ENCODE measurements at places on chromosomes 12 and 14.

DNA sequence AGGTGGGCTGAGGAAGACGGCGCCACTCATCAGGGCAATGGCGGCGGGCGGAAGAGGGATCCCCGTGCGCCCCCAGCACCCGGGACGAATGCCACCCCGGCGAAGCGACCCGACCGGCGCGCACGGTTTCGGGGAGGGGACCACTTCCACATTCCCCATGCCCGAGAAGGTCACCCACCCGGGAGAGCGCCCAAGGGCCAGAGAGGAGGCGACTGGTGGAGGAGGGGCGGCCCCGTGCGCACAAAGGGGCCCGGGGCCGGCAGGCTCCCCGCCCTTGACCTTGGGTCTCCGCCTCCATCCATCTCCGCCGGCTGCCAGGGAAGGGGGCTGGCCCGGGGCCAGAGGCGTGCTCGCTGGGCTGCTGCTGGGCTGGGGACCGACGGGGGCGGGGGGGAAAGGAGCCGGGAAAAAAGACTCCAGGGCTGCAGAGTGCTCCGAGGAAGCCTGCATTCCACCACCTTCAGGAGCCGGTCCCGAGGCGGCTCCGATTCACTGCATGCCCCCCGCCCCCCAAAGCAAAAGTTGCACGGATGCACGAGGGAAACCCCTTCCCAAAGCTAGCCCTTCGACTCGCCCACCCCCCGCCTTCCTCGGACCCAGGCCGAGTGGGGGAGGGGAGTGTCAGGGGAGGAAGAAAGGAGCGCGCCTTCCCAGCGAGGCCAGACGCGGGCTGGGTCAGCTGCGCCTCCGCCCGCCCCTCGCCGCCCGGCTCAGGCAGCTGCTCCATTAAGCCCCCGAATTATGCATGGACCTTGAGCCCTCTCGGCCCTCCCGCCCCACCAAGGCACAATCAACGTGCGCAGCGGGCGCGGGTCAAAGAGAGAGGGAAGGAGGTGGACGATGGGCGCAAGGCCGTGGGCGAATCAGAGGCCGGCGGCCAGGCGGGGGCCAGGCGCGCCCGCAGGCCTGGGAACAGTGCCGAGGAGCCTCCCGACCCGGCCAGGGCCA, 26.2 kb downstream of the BCL11B start:
- peak; percentile 56 for DNase-seq

GRCh38 chr12:108575199-108575912, 13.0 kb downstream of the ISCU start:
- no peak for DNase-seq

DNA sequence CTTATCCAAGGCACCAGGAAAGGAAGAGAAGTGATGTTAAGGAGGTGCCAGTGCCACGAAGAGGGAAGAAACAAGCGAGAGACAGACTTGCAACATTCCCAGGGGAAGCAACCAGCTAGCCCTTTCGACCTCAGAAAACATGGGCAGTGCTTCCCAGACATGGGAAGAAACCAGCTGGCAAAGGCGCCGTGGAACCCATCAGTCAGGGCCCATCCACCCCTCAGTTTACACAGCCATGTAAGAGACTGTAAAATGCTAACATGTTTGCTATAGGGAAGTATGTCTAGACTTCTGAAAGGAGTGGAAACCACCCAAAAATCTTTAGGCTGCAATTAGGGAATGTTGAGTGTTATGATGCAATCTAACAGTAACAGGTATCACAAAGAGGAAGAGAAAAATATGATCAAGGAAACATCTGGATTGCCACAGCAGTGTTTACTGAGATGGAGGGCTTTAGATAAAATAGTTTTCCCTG, 26.3 kb downstream of the ANAPC5 start:
- DNase-seq = no peak

DNA sequence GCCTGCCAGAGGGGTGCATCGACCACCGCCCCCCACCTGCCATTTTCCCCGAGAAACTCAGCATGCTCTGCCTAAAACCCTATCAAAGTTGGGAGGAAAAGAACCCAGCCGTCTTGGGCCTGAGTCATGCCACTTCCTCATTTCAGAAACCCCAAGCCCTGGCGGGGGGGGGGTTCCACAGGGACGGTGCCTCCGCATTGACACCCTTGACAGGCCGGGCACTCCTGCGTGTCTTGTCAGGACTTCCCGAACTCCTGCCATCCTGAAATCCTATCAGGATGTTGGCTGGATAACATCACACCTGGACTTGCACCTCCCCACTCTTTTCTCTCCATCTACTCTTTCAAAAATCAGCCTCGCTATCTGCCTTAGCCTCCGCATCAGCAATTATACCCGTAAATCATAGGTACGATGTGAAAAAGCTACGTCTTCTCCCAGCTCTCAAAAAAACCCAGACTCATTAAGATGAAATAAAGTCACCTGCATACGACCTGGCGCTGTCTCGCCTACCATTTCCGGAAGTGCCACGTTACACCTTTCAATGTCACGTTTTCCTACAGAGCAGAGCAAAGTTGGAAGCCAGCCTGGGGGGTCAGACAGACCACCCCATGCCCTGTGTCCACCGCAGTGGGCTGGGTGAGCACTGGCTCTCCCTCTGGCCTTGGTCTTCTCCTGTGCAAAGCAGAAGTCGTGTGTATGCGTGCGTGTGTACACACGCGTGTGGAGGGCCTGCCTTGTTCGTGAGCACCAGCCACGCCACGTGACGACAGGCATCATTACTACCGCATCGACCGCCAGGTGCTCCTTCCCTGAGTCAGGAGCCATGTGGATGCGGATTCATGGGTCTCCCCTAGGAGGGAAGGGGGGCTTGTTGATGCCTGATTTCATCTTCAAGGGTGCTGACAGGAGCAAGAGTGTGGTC, 96.7 kb downstream of the RFLNA start:
- DNase-seq = peak; percentile 60

- DNase-seq = no peak
Measured at GRCh38 chr12:124941170-124941527, 26.7 kb upstream of the UBC start.

- no peak for DNase-seq
Measured at GRCh38 chr14:74868739-74869138, 7.2 kb downstream of the PROX2 start.

DNA sequence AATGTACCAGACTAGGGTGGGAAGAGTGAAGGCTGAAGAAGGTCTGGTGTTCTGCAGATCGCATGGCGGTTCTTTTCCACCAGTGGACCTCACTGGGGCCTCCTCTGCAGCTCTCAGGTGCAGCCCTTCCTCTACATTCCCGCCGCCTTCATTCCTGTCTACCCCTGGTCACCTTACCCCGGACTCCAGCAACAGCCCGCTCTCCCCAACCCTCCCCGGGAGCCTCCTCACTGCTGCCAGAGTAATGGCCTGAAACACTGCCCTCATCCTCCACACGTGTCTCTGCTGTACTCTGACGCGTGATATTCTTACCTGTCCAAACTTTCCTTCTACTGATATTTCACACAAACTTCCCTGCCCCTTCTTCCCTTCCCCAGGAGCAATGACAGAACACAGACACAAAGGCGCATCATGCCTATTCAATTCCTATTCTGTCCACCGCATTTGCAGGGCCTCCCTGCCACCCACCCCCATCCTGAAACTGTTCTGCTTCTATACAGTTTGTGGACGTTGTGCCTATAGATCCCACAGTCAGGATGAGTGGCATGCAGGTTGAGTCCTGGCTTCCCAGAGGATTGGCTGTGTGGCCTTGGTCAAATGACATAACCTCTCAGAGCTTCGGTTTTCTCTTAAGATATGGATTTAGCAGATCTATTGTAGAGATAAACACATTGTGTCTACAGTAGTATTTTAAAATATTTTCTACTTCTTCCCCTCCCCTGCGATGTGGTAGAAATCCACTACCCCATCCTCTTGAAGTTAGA, 1.7 kb upstream of the NUAK1 start:
- no peak for DNase-seq

DNA sequence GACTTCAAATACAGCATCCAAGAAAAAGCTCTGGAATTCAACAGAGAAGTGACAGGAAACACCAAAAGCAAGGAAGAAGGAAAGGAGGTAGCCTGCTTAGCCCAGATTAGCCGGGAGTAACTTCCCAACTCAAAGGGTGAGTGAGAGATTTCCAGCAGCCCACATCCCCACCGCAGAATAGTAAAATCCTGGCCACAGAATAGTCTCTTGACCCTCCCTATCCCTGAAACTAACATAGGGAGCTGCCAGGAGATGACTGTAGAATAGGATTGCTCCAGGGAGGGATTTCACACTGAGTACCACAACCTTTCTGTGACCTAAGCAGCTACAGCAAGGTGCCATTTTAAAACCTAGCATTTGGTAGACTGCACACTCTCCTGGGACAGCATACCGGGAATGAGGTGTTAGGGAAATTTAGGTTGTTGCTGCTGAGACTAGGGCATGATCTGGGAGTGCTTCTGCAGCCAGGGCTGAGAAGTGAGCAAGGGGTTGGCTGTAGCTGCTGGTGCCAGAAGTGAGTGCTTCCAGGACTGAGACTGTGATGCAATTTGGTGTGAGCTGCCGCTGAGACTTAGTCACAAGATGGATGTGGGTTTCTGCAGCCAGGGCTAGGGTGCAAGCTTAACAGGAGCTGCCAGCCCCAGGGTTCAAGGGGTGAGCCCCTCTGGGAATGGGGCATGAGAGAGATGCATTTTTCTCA, 66.0 kb downstream of the TMTC3 start:
- no peak for DNase-seq

DNA sequence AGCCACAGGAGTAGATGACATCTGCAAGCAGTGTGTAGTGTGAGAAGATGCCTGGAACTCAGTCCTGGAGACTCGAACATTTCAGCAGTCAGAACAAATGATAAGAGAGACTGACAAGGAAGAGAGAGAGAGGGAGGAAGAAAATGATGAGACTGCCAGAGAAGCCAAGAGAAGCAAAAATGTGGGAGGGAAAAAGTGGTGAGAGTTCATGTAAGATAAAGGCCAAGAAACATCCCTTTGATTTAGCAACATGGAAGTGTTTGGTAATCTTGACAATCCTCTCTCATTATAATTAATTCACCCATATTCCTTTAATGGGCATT, 42.6 kb downstream of the LIMA1 start:
- DNase-seq = no peak

- DNase-seq = peak; percentile 56
Measured at GRCh38 chr14:89504602-89505313, 87.7 kb upstream of the FOXN3 start.

DNA sequence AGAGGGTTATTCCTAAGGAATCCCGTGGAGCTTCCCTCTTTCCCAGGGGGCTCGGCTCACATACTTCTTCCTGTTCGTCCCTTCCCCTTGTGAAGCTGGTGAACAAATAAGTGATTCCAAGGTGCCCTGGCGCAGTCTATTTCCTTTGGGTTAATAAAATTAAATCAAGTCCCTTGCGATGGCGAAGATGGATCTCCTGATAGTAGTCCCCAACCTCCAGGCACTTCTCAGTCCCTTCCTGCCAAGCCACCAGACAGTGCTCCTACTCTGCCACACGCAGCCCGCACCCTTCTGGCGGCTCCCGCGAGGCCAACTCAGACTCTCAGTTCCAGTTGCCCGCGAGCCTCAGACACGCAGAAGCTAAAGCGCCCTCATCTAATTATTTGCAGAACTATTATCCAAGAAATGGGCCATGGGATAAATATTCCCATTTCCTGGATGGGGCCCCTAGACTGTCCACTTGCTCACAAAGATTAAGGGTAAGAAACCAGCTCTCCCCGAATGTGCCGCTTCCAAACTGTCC, 2.4 kb upstream of the SIX6 start:
- no peak for DNase-seq

GRCh38 chr12:54954228-54954627, 30.3 kb downstream of the TESPA1 start:
- DNase-seq = no peak

GRCh38 chr12:23731493-23731892, 218.0 kb downstream of the SOX5 start:
- no peak for DNase-seq

DNA sequence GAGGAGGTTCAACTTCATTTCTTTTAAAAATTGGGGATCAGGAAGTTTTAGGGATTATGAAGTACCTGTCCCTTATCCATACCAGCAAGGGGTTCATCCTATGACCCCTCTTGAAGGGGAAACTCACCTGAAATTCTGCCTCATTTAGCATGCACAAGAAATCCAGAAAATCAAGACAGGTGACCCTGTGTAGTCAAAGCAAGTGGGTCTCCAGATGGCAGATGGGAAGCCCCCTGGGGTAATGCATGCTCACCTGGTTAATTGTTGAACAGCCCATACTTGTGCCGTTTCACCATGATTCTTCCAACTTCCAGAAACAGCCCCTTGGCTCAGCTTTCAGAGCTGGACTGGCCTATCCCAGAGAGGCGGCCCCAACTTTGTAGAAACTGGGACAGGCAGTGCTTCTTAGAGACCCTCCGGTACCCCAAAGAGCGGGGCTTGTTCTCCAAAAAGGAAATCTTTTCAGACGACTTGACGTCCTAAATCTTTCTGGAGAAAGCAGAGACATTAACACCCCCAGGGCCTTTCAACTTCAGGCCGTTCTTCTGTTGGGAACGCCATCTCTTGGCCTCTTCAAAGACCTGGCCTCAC, 66.3 kb upstream of the ESRRB start:
- DNase-seq = no peak
